ENCODE measurements at places on chromosomes 5 and 9.

- DNase-seq: no peak
Observed at GRCh38 chr5:148511810-148512347, 128.1 kb downstream of the FBXO38 start.

DNA sequence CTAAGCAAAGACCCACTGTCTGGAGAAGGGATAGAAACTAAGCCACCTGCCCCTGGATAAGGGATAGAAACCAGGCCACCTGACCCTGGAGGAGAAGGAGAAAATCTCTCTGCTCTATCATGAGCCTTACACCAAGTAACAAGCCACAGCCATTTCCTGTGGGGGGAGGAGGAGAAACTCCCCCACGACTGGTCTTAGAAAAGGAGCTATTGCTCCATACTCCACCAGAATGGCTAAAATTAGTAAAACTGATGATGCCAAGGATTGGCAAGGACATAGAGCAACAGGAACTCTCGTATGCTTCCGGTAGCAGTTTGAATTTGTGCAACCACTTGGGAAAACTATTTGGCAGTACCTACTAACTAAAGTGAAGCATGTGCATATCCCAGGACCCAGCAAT is 70.8 kb downstream of the ACTL7B start:
- peak; percentile 67 for DNase-seq

DNA sequence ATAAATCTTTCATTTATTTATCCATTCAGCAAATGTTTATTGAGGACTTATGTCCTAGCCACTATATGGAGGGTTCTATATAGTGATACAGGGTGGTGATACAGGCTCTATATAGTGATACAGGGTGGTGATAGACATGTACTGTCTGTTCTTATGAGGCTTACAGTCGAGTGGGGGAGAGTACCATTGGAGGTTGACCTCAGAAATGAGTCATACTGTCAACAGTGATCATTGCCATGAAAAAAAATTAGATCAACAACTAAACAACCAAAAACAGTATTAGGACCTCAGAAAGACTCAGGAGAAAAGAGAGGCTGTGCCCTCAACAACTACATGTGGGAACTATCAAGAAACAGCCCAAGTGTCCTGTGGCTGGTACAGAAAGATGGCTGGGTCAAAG is 22.0 kb downstream of the PAPPA start:
- peak; percentile 23 for DNase-seq

DNA sequence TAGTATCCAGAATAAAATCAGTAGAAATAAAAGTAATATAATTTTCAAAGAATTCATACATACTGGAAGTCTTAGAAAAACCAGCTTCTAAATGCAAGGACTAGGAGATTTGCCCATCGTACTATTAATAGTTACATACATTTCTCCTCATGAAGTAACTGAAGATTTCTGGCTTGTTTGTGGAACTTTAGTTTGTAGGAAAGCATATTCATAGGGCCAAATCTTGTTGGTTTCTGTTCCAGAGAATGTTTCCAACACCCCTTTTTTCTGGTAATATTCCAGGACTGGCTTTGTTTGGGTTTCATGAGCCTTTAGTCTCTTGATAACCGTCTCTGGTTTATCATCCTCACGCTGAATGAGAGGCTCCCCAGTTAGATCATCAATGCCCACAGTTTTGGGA is 66.3 kb upstream of the TJP2 start:
- DNase-seq: no peak

GRCh38 chr5:150000990-150001659 is 586 bp downstream of the HMGXB3 start:
- peak; percentile 55 for DNase-seq

GRCh38 chr9:131181091-131181681 is 55.8 kb downstream of the NUP214 start:
- DNase-seq: no peak

DNA sequence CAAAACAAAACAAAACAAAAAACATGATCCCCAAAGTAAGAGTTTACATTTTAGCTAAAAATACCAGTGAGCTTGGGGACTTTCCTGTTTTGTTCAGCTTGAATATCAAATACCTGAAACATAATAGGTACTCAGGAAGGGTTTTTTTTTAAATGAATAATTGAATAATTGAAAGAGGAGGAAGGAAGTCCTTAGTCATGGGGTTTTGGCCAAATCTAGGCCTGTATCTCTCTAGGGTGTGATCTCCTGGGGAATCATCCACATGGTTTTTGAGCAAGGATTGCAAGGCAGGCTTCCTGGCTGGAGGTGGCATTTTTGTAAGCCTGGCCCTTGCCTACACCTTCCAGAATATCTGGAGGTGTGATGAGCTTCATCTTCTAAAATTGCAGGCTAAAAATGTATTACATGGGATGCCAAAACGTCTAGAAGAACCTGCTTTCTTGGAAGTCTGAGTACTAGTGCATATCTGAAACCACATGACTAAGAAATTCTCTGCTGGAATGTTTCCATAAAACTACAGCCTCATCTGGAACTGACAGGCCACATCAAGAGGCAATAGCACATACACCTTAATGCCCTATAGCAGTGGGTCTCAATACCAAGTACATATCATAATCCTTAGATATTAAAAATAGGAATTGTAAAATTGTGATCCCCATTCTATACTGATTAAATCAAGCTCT is 10.4 kb downstream of the C9 start:
- no peak for DNase-seq

- peak; percentile 52 for DNase-seq
Observed at GRCh38 chr9:128323212-128323730, 632 bp downstream of the COQ4 start.

DNA sequence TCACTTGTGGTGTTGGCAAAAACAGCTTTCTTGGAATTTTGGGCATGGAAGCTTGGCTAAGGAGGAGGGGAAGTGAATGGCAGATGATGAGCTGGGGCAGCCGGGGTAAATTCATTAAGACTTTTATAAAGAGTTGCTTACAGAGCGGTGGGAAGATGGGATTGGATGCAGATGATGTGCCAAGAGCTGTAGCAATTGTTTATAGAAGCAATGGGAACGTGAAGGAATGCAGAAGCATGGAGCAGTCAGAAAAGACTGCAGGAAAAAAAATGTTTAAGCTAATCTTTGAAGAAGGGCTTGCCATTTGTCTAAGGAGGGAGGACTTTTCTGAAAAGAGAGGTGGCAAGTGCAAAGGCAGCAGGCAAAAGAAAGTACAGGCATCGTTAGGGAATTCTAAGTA is 86.6 kb upstream of the SHISAL2B start:
- no peak for DNase-seq

DNA sequence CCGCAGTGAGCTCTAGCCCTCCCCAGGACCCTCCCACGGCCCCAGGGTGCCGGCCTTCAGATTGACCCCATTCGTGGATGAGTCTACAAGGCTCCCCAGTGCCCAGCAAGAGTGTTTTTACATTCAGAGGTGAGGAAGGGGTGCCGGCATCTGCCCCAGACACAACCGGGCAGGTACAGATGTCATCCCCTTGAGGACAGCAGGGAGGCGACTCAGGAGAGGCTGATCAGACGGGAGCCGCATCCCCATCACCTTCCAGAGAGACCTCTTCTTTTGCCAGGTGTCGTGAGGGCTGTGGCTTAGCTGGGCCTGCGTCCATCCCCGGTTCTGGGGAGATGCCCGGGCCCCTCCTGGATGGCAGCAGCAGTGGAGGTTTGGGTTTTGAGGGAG is 4.3 kb upstream of the LRRC14B start:
- DNase-seq: no peak

- DNase-seq: no peak
Observed at GRCh38 chr9:79698967-79699366, 127.2 kb downstream of the TLE4 start.

- DNase-seq: no peak
Observed at GRCh38 chr9:86298873-86299272, 16.5 kb upstream of the ISCA1 start.

DNA sequence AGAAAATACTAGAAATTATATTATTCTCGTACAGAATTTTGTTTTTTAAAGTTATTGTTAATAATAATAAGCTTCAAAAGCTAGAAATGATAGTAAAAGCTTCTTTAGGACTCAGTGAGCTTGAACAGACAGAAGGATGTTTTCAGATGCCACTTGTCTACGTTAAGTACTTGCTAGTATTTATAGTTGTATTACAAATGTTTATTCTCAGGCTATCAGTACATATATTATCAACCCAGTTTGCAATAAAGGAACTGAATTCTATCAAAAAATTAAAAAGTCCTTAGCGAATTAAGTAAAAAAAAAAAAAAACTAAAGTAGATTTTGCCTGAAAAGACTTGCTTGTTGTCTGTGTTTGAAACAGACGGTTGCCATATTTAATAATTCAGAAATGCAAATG is 23.9 kb downstream of the HCN1 start:
- no peak for DNase-seq

- DNase-seq: no peak
Observed at GRCh38 chr5:29822521-29822920, 1371.0 kb upstream of the CDH6 start.

- no peak for DNase-seq
Observed at GRCh38 chr9:91159664-91160121, 202.0 kb downstream of the AUH start.

DNA sequence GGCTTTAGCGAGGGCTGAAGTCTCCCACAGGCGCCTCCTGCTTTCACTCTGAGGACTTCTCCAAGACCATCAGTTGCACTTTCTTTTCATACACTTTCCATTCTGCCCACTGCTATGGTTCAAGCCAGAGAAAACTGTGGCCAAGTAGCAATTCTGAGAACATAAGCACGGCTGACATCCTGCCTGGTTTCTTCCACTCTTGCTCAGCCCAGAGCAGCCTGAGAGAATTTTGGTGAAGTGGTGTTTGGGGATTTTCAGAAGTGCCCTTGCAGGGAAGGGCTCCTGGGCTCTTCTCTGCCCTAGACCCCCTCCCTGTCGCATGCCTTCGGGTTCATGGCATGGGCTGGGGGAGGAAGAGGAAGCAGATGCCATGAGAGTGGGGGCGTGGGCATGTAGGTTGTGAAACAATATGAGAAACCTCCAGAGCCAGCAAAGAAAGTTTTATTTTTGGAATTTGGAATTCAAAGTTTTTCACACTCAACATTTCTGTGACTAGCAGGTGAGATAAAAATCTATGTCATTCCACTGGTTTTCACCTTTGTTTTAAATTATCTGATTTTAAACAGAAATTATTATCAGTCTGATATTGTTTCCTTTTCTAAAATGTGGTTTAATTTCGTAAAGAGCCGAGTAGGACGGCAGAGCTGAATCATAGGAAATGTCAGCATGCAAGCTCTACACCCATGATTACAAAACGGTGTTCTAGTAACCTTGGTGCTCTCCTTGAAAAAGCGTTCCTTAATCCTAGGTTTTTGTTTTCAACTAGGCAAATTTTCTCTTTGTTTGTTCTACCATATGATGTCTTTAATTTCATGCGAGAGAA is 27.8 kb upstream of the TNFSF8 start:
- DNase-seq: no peak

DNA sequence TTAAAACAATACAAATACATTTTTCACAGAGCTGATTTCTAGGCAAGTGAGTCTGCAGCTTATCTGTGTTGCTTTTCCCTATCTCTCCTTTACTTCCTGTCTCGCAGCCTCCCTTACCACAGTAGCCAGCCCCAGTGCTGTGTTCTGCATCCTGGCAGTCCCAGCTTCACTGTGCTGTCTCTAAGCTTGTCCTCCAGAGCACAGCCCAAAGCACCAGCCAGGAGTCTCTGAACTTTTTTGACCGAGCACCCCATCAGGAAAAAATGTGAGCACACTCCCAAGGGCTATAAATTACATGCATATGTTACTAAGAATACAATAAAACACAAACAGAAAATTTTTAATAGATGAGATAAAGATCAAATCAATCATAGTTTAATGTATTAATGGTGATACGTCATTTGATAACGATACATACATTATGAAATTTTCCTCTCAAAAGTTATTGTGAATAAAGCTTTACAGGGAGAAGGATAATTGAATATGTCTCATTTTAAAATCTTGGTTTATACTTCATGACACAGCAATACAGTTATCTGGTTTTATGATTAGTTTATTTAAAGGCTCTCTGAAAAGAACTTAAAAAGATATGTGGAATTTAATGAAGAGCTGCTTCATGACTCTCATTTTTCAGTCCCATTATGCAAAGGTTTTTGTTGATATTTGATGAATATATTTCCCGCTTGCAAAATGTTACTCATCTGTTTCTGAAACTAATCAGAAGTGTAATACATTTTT is 7.3 kb upstream of the RHOBTB3 start:
- no peak for DNase-seq

DNA sequence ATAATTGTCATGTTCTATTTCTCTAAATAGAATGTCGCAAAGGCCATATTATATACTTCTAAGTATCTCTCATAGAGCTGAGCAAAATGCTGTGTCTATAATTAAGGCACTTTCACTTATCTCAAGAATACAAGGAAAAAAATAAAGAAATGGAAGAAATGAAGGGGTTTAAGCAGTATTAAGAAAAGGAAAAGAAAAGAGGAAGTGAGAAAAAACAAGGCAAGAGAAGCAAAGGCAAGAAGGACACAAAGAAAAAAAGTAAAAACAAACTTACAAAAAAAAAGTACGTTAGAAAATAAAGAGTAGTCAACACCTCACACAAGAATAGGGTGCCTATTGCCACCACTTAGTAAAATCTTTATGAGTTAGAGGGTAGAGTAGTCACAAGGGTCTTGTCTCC is 506.2 kb downstream of the GABRG2 start:
- DNase-seq: no peak

- DNase-seq: no peak
Observed at GRCh38 chr5:132267931-132268768, 10.7 kb downstream of the PDLIM4 start.

- DNase-seq: peak; percentile 89
Observed at GRCh38 chr5:14190194-14191164, 47.3 kb downstream of the TRIO start.

- DNase-seq: no peak
Observed at GRCh38 chr9:105275938-105276337, 31.5 kb downstream of the SLC44A1 start.

DNA sequence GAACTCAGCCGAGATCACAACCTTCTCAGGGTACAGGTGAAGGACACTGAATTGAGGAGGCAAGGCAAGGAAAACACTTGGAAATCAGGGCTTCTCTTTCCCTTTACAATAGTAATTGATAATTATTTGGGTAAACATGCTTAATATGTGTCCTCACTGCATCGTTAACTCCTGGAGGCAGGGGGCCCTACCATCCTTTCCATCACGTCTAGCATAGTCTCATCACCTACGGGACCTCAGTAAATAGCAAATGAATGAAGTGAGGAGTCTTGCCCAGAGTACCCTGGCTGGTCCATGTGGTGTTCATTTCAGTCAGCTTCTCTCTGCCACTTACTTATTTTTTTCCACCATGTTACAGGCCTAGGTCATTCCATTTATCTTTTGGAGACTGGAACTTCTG is 2.3 kb downstream of the F2RL1 start:
- DNase-seq: no peak

- no peak for DNase-seq
Observed at GRCh38 chr9:103798620-103799019, 295.5 kb upstream of the SMC2 start.

GRCh38 chr5:36174119-36174518 is 22.2 kb downstream of the SKP2 start:
- DNase-seq: no peak

- no peak for DNase-seq
Observed at GRCh38 chr9:74697535-74697934, 190.2 kb downstream of the TRPM6 start.

DNA sequence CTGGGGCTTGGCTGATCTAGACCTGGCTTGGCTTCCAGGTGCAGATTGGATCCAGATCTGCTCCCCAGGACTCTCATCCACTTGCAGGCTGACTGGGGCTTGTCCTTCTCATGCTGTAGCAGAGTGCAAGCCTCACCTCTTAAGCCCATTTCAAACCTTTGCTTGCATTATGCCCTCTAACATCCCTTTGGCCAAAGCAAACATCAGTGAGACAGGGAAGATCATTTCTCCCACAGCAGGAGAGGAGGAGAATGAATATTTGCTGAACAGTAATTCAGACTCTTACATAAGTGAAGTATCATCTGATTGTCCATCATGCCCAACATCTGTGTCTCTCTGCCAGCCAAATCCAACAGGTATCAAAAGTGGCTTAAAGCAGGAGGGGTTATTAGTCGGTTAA is 194.9 kb downstream of the C9orf152 start:
- DNase-seq: no peak

Measured in AG08395 (cell line).